ENCODE measurements at places on chromosomes 1 and 21.

- DNase-seq, result no peak
Observed at GRCh38 chr1:66712839-66713238, 39.4 kb upstream of the DYNLT5 start.

GRCh38 chr1:78603206-78603605, 17.0 kb upstream of the IFI44L start:
- no peak for DNase-seq

DNA sequence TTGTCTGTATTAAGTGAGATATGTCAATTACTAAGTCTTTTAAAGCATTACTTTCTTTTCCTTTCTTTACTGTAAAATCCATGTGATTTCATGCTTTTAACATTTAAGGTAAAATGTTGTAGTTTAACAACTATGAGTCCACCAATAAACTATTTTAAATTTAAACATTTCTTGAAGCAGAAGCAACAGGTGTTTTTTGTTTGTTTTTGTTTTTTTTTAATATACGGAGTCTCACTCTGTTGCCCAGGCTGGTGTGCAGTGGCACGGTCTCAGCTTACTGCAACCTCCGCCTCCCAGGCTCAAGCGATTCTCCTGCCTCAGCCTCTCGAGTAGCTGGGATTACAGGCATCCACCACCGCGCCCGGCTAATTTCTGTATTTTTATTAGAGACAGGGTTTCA, 15.6 kb downstream of the AIDA start:
- no peak for DNase-seq

GRCh38 chr1:3868464-3869006, 11.3 kb downstream of the DFFB start:
- DNase-seq, result no peak

GRCh38 chr21:36693489-36694030, 5.4 kb upstream of the SIM2 start:
- no peak for DNase-seq

DNA sequence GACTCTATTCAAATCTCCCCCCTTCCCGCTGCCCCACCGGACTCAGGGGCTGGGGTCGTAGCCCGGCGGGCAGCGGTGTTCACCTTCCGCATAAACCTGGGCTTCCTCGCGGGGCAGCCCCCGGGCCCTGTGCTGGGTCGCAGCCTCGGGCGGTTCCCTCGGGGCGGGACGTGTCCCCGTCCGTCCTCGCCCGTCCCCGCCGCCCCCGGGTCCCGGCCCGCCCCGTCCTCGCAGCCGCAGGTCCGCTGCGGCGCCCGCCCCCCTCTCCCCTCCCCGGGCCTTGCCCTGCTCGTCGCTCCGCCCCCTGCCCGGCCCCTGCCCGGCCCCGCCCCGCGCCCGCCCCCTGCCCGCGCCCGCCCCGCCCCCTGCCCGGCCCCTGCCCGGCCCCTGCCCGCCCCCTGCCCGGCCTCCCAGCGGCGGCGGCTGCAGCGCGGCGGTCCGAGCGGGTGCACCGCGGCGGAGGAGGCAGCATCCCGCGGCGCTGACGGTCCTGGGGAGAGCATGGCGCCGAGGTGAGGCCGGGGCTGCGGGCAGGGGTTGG, at the start of gene COL18A1:
COL18A1 (plus strand) TSS at position 436 of the 541 bp plus-strand sequence; CDS start at position 502, 66 bp downstream.
- peak; percentile 83 for DNase-seq

GRCh38 chr1:216612291-216612690, 110.9 kb downstream of the ESRRG start:
- no peak for DNase-seq

GRCh38 chr1:163082971-163083370, 13.8 kb downstream of the RGS4 start:
- peak; percentile 43 for DNase-seq

- DNase-seq, result no peak
Observed at GRCh38 chr1:109840011-109840629, 70.5 kb upstream of the CSF1 start.

- DNase-seq, result no peak
Observed at GRCh38 chr21:30710499-30710898, 8.1 kb downstream of the KRTAP21-3 start.

DNA sequence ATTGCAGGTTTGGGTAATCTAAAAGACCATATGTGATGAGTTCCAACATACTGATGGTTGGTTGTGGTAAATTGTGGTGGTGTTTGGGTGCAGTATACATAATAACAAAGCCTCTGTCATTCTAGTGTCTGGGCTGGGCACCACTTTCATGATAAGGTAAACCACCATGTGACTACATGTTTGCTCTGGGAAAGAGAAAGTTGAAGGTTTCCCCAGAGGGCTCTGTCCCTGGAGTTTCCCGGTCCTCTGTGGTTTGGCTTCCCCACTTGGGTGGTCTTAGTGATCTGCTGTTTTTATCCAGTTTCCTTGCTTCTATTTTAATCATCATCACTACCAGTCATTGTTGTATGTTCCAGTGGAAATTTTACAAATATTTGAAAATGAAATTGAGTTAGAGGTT, 55.9 kb upstream of the TSPAN2 start:
- DNase-seq, result no peak

DNA sequence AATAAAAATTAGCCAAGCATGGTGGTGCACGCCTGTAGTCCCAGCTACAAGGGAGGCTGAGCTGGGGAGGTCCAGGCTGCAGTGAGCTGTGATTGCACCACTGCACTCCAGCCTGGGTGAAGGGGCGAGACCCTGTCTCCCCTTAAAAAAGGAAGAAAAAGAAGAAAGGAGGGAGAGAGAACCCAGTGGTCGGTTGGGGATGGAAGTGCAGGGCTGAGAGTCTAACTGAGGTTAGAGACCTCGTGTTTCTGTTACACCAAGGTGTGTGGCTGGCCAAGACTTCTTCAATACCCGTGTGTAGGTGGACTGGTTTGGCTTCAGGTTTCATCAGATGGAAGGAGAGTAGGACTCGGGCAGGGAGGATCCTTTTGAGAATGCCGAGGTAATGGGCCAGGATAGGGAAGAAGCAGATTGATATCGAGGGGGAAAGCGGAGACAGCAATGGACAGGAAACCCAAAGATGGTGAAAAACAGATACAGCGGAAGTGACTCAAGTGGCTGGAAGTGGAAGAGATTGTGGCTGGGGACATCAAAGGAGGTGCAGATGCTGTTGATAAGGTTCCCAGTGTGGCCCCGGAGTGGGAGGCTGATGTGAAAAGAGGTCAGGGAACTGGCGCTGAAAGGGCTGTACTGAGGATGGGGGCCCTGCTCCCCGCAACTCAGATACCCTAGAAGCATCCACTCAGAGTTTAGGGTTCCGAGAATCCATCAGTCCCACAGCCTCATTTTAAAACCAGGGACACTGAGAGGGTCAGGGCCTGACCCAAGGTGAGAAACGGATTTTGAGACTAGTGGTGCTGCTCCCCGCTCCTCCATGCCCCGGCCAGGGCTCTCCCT, 681 bp upstream of the UBXN10 start:
- DNase-seq, result no peak

DNA sequence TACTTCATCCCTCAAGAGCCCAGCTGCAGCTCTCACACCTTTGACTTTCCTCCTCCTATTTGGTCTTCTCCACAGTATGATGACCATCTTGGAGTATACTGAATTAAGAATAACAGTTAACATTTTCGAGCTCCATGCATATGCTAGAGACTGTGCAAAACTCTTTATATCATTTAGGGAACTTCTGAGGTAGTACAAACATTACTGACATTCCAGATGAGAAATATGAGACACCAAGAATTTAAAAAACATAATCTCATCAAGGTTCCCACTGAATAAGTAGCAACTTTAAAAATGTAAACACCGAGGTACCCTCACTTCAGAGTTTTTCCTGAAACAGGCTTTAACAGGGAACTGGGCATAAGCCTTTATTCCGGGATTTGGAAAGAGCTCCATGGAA, 22.7 kb downstream of the FMO3 start:
- no peak for DNase-seq

- DNase-seq, result no peak
Observed at GRCh38 chr1:53644496-53644895, 94.5 kb downstream of the GLIS1 start.

- DNase-seq, result no peak
Observed at GRCh38 chr1:39301606-39302005, 97.1 kb downstream of the MACF1 start.

DNA sequence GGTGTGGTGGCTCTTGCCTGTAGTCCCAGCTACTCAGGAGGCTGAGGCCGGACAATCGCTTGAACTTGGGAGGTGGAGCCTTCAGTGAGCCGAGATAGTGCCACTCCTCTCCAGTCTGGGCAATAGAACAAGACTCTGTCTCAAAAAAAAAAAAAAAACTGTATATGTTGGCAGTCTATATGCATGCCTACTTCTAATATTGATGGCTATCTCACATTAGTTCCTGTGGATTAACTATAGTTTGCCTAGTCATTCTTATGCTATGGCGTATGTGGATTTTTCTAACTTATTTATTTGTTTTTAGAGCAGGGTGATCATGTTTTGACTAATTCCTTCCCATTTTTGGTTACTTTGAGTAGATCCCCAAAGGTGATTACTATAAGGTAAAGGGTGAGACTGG, 9.4 kb downstream of the GSTM1 start:
- no peak for DNase-seq

DNA sequence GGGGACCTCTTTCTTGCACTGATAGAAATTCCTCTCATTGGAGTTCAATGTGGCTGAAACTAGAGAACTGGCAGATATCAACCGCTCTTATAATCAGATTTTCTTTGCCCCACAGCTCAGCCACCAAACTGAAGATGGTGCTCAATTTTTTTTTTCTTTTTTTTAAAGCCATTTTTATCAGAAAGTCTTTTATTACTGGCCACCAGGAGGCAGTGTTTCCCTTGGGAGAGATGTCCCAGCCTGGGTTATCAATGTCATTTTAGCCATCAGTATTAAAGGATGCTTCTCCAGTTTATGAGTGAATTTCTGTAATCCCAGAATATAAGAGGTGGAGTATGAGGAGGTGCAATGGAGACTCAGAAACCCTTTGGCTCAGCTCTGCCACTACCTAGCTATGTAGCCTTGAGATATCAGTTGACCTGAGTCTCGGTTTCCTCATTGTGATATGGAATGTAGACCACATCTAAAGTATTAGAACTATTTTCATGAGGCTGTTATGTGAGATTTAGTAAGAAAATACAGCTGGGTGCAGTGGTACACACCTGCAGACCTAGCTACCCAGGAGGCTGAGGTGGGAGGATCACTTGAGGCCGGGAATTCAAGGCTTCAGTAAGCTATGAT, 27.6 kb downstream of the CD244 start:
- peak; percentile 40 for DNase-seq

- no peak for DNase-seq
Observed at GRCh38 chr1:118989878-118990378, 1.8 kb upstream of the TBX15 start.

- no peak for DNase-seq
Observed at GRCh38 chr1:245126530-245126929, 28.3 kb upstream of the KIF26B start.

DNA sequence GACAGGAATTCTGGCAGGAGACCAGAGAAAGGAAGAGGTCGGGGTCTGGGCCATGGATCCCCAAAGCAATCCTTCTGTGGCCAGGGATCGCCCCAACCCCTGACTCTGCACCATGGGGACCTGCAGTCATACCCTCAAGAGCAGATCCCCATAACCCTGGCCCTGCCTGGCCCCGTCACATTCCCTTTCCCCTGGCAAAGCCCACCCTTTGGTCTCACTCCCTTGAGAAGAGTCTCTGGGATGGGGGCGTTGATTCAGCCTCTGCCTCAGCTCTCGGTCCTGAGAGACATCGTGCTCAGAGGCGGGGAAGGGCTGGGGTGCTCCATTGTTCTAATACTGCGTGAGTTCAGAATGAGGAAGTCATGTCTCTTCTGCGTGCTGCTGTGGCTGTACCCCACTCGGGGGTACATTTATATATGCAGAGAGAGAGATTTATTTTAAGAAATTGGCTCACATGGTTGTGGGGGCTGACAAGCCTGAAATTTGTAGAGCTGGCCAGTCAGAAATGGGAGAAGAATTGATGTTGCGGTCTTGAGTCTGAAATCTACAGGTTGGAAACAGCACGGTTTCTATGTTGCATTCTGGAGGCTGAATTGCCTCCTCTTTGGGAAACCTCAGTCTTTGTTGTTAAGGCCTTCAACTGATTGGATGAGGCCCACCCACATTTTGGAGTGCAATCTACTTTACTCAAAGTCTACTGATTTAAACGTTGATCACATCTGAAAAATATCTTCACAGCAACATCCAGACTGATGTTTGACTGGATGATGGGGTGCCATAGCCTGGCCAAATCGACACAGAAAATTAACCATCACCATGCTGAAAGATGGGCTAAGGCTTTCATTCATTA, 4.2 kb upstream of the PADI2 start:
- no peak for DNase-seq

- no peak for DNase-seq
Observed at GRCh38 chr1:110535985-110536384, 17.0 kb upstream of the KCNA10 start.

- DNase-seq, result no peak
Observed at GRCh38 chr1:11735531-11735853, 444 bp upstream of the AGTRAP start.

- no peak for DNase-seq
Observed at GRCh38 chr1:18673976-18674375, 43.3 kb downstream of the PAX7 start.

DNA sequence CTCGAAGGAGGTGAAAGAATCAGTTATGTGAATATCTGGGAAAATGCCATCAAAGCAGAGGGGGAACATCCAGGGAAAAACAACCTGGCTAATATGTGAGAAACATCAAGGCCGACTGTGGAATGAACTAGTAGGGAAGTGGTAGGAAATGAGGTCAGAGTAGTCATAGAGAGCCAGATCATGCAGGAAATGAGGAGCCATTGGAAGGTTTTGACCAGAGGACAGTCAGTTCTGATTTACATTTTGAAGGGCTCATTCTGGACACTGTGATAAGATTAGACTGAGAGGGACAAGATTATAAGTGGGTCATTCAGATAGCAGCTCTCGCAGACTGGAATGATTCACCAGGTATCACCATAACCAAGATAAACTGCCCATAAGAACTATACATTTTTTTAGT, 63.7 kb downstream of the SYT14 start:
- DNase-seq, result no peak

DNA sequence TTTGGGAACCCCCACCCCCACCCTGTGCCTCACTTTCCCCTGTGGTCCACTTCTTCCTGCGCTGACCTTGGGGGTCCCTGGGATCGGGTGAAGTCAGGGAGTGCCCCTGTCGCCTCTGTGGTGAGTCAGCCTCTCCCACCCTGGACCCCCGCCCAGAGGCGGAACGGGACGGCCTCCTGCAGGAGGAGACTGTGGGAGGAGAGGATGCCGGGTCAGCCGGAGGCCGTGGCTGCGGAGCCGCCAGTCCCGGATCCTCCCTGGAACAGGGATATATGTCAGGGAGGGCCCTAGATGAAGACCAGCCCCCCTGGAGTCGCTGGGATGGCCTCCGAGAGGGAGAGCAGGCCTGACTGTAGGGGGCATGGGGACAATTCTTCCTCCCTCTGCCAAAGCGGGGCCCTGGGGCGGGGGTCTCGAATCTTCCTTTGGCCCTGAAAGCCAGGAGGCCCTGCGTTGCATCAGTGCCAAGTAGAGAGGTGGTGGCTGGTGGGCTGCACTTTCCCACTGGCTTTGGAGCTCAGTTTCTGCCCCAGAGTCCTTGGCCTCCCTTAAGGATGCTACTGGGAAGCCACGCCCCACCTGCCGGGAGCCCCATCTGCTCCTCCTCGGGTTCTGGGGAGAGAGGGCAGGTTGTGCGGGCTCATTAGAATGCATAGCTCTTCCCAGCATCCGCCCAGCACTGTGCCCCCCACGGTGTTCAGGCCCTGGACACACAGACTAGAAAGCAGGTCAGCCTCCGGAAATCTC, 930 bp downstream of the ARHGEF10L start:
- peak; percentile 52 for DNase-seq

Data from adrenal gland (tissue), 19 donors.